Heart left ventricle (tissue), 16 donors: ENCODE measurements at places on chromosomes 5 and 9. TPM values are rescaled to one million over a fixed set of nuclear protein-coding genes. Genes with fewer than 3 reads are reported as not detected.

The PSAT1 gene
- 1.3 TPM for total RNA-seq

- H3K27ac ChIP-seq, result no peak overlapping the region
- no peak for DNase-seq
- H3K4me1 ChIP-seq, result no peaks in the 10 kb centered on the region
- H3K4me3 ChIP-seq, result no peak overlapping the region
Observed at GRCh38 chr5:133538718-133539117, 73.6 kb downstream of the FSTL4 start.

- DNase-seq, result no peak
- no peaks in the 10 kb centered on the region for H3K36me3 ChIP-seq
- H3K4me3 ChIP-seq, result no peak overlapping the region
- H3K27me3 ChIP-seq, result peaks cover 6% of the 10 kb centered on the region
Observed at GRCh38 chr9:138115506-138115905, 237.9 kb downstream of the CACNA1B start.

GRCh38 chr5:87184605-87185004 is 83.1 kb upstream of the RASA1 start:
- no peaks in the 10 kb centered on the region for H3K4me1 ChIP-seq
- no peaks in the 10 kb centered on the region for H3K27me3 ChIP-seq
- no peaks in the 10 kb centered on the region for H3K36me3 ChIP-seq
- H3K4me3 ChIP-seq, result no peak overlapping the region

- no peak overlapping the region for H3K4me3 ChIP-seq
- DNase-seq, result no peak
- peaks cover 33% of the 10 kb centered on the region for H3K4me1 ChIP-seq
- H3K27me3 ChIP-seq, result no peaks in the 10 kb centered on the region
Observed at GRCh38 chr5:131619102-131619501, 15.9 kb downstream of the RAPGEF6 start.

GRCh38 chr5:89954916-89955315 is 454.6 kb downstream of the CETN3 start:
- H3K36me3 ChIP-seq, result no peaks in the 10 kb centered on the region
- H3K4me3 ChIP-seq, result no peak overlapping the region
- no peak for DNase-seq
- H3K27me3 ChIP-seq, result no peaks in the 10 kb centered on the region

The C5orf52 gene
- total RNA-seq, result not detected

The HTR1A gene
- total RNA-seq, result not detected

GRCh38 chr9:33177639-33178038 is 10.5 kb upstream of the B4GALT1 start:
- no peak overlapping the region for H3K4me3 ChIP-seq
- no peak for DNase-seq
- H3K27ac ChIP-seq, result no peak overlapping the region
- no peaks in the 10 kb centered on the region for H3K27me3 ChIP-seq
- no peaks in the 10 kb centered on the region for H3K36me3 ChIP-seq
- no peaks in the 10 kb centered on the region for H3K4me1 ChIP-seq

DNA sequence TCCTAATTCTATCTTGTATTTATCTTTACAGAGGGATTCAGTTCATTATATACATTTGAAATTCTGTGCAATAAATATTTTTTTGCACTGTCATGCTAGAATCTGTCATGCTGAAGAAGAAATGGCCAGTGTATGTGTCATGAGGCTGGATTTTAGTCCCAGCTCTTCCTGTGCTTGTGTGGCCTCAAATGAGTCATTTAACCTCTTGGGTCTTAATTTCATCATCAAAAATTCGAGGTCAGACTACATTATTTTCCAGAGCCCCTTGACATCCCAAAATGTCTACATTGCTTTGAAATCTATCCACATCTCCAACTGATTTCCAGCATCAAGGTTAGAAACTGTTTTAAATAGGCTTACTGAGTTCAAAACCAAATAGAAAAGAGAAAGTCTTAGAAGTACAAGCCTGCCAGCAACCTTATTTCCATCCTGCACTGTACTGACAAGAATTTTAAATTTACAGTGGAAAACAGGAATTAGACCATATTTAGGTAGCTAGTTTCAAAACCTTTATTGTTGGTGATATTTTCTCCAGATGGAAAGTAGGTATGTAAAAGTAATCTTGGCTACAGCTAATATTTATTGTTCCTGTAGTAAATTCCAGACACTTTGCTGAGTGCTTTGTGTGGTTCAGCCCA is 96.7 kb upstream of the MAMDC2 start:
- no peak overlapping the region for H3K4me3 ChIP-seq
- no peak overlapping the region for H3K27ac ChIP-seq
- H3K4me1 ChIP-seq, result no peaks in the 10 kb centered on the region

DNA sequence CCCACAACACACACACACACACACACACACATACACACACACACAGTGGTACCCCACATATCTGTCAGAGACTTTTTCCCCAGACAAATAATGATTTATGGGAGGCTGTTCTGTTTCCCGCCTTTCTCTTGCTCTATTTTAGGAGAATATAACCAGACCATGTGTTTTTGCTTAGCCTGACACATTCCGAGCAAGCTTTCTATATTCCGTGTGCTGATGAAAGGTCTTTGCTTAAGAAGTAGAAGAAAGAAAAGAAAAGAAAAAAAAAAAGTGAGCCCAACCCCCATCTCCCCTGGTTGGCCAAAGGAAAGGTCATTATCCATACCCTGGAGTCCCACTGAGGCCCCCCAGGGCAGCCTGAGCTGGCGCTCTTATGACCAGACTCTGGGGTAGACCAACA is 338.6 kb downstream of the SLIT3 start:
- H3K36me3 ChIP-seq, result no peaks in the 10 kb centered on the region
- no peaks in the 10 kb centered on the region for H3K4me1 ChIP-seq
- no peak overlapping the region for H3K27ac ChIP-seq
- H3K27me3 ChIP-seq, result no peaks in the 10 kb centered on the region

GRCh38 chr5:16551628-16552027 is 65.2 kb downstream of the RETREG1 start:
- H3K27ac ChIP-seq, result no peak overlapping the region
- H3K4me3 ChIP-seq, result no peak overlapping the region
- no peaks in the 10 kb centered on the region for H3K27me3 ChIP-seq

GRCh38 chr9:118635416-118635815 is 733.8 kb downstream of the BRINP1 start:
- H3K4me3 ChIP-seq, result no peak overlapping the region
- H3K27me3 ChIP-seq, result no peaks in the 10 kb centered on the region
- no peak overlapping the region for H3K27ac ChIP-seq
- no peaks in the 10 kb centered on the region for H3K4me1 ChIP-seq

The SPATA31A1 gene
- total RNA-seq, result not detected
